ENCODE measurements at places on chromosomes 1 and 21.

DNA sequence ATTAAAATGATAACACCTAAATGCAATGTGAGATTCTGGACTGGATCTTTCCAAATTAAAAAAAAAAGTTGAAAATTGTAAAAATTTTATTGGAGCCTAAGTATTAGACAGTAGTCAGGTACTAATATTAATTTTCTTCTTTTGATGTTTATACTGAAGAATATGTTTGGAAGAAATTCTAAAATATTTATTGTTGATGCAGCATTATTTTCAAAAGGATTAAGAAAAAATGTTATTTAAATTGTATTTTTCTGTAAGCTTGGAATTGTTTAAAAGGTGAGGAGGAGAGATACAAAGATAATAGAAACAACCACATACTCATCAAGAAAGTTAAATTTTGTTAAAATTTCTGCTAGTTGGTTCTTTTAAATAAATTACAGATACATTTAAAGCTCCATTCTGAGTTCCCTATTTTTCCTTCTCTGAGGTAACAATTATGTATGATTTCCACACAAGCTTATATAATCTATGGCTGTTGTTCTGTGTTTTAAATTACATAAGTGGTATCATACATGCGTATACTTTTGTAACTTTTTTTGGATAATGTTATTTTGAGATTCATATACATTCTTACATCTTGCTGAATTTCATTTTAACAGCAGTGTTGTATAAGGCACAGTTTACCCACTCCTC, 180.3 kb upstream of the RGS18 start:
- no peak for DNase-seq

DNA sequence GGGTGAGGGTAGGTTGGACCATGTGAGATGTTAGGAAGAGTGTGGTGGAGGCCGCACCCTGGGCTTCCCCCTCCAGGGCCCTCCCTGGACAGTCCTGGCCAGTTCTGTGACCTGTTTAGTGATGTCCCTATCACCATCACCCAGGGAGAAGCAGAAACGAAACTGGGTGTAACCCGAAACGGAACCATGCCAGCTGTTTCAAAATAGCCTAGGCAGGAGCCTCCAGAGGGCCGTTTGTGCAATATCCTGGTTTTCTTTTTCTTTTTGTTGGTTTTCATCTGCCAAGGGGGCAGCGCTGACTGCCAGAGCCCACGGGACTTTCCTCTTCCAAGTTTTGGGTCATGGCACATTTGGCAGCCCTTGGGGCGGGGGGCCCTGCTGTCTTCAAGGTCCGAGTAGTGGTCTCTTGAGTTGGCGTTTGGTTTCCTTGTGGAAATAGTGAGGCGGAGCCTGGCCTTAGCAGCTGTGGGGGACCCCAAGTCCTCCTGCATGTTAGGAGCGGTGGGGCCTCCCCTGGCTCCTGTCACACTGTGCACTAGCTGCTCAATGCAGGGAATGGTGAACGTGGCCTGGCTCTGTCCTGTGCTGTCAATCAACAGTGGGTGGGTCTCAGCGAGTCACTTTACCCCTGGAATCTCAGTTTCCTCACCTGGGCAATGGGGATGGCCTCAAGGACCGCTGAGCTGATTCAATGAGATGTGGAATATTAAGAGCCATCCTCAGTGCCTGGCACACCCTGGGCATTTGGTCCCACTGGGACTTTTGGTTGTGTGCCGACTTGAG, 90.7 kb downstream of the ARHGEF10L start:
- peak; percentile 53 for DNase-seq

DNA sequence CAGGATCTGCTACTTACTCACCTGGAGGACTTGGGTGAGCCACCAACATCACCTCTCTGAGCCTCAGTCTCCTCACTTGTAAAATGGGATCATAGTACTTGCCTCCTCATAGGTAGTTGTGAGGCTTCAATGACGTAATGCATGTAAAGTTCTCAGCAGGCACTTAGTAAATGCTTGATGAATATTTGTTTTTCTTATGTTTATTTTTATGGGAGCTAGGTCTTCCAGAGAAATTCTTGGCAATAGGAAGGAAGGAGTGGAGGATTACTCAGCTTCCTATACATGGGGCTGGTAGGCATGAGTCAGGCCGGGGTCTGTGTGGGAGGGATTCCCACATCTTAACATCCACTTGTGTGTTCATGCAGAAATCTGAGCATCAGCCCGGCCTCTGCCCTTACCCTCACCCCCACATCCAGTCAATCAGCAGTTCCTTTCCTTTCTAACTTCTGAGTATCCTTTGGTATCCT, 95.4 kb upstream of the USP24 start:
- DNase-seq: no peak

GRCh38 chr1:164591858-164592257, 32.9 kb downstream of the PBX1 start:
- DNase-seq: no peak

- DNase-seq: no peak
Observed at GRCh38 chr1:240435996-240436566, 175.9 kb downstream of the GREM2 start.

DNA sequence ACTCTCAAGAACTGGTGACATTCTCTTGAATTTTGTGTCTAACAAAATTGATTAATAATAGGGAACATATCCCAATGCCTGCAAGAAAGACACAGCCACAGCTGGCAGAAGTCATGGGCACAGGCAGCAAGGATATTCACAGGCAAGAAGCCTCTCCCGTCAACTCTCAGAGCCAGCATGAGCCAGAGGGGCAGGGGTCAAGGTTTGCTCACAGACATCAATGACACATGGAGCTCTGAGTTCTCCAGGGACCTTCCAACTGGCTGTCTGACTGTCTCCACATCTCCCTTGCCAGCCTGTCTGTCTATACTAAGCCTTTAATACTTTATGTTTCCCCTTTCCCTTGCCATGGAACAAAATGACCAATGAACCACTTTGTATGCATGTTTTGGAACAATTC, 101.5 kb upstream of the RAB4A start:
- no peak for DNase-seq

- no peak for DNase-seq
Observed at GRCh38 chr1:3066826-3067225, 2.2 kb upstream of the PRDM16 start.

GRCh38 chr1:239308701-239309333, 77.6 kb upstream of the CHRM3 start:
- DNase-seq: peak; percentile 41

DNA sequence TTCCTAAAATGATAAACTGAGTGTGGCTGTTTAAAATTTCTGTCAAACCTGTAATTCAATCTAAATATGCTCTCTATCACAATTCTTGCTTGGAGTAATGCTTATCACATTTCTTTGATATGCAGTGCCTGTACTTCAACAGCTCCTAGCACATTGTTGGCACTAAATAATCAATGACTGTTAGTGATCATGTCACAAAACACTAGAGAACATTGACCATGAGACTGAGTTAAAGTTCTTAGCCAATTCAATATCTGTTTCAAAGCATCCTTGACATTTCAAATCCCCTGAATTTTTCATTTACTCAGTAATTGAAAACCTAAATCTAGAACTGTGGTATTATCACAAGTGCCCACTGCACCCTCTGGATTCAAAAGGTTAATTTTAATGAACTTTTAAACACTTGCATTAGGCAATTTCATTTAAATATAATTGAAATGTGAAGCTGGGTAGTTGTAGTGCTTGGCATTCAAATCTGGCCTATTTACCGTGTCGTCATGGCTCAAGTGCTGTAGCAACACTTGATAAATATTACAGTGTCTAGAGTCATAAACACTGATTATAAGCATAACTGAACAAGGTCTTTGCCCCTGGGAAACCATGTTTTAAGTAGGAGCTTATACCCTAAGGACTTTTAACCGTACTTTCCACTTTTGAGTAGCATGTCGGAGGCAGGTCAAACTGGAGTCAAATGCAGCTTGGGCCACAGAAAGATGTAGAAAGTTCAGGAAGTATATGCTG, 143.6 kb downstream of the LRRC7 start:
- DNase-seq: peak; percentile 16

DNA sequence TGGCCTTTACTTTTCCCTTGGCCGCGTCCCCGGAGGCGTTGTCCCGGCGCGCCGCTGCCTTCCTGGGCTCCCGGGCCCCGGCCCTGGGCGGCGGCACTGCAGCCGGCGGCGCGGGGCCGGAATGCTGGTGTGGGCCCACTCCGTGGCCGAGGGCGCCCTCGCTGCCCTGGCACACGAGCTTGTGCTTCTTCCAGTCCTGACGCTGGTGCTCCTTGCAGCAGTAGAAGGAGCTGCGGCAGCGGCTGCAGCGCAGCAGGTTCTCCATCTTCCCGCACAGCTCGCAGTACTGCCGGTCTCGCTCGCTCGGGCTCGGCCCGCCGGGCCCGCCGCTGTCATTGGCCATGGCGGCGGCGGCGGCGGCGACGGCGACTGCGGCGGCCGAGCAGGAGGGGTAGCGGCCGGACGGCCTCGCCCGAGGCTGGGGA, 529 bp downstream of the EGLN1 start:
- peak; percentile 65 for DNase-seq

- DNase-seq: no peak
Observed at GRCh38 chr1:118101999-118102398, 83.0 kb downstream of the SPAG17 start.

DNA sequence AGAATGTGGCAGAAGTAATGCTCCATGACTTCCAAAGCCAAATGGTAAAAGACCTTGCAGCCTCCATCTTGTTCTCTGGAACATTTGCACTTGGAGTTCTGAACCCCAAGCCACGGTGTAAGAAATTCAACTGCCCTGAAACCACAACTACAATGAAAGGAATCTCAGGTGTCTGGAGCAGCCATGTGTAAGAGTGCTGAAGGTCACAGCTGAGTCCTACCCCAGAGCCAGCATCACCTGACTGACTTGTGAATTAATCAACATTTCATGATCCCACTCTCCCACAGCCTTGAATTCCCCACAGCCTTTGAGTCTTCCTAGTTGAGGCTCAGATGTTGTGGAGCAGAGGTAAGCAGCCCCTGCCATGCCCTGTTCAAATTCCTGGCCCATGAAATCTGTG, 192.8 kb upstream of the CAMK1G start:
- no peak for DNase-seq

DNA sequence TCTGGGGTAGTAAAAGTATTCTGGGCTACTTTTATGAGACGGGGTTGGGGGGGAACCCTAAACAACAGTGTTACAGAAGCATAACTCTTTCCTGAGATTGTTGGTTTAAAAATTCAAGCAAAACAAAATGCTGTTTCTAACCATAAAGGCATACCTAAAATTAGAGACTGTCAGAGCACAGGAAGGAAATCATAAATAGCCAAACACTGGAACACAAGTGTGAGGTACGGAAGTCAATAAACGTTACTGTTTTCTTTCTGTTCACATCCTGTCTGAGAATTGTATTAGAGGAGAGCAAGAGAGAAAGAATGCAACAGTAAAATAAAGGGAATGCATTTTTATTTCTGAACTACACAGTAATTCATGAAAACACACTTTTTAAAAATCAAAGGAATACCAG, 42.8 kb upstream of the IL12RB2 start:
- DNase-seq: no peak

- DNase-seq: no peak
Observed at GRCh38 chr21:46489162-46489663, 30.5 kb downstream of the DIP2A start.

DNA sequence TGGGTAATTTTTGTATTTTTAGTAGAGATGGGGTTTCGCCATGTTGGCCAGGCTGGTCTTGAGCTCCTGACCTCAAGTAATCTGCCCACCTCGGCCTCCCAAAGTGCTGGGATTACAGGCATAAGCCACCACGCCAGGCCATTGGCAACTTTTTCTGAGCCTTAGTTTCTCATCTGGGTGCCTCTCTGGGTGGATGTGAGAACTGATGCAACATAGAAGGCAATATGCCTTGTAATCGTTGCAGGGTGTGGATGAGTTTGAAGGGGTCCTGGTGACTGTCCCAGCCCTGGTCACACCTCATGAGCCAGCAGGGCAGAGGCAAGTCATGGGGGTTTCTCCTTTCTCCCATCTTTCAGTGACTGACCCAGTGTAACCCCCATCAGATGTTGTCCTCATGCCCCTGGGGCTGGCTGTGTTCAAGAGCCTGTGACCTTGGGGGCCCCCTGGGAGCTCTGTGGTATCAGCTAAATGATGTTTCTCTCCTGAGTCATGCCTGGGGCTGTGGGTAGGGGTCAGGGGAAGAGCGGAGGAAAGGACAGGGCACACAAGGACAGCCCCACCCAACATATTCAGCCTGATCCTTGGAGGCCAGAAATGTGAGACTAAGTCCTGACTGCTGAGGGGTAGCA, 3.6 kb downstream of the COL9A2 start:
- no peak for DNase-seq

DNA sequence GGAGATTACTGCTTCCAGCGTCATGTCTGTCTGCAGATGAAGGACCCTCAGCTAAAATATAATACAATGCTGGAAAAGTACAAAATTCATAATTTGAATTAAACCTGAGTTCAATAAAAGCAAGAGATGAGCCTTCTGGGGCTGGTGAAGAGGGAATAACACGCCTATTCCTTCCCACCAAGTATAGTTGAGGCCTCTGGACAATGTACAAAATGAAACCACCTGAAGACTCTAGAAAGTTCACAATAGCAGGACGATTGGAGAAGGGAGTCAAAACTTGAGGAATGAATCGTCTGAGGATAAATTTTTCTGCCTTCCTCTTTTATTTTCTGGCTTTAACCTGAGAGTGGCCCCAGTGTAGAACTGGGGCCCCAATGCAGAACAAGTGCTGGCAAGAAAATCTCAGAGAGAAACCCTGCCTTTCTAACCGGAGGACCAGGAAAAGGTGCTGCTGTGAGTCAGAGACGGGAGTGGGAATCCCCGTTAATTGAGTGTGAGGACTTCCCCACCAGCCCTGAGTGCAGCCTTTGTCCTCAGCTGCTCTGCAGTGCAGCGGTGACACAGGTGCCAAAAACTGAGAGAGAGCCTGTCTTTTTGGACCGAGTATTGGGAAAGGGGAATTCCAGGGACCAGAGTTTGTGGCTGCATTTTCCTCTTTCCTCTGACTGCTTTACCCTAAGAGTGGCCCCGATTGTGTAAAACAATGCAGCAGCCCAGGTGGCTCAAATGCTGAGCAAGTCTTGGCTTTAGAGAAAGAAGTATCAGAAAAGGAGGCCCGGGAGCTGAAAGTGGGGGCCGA, 264.9 kb downstream of the DYRK1A start:
- no peak for DNase-seq
